Cortex of kidney (tissue), 1 donor: ENCODE measurements at places on chromosomes 16 and 17.

- DNase-seq, result no peak
Observed at GRCh38 chr17:78523934-78524655, 53.1 kb downstream of the DNAH17 start.

GRCh38 chr17:40464392-40464855 is 21.2 kb downstream of the IGFBP4 start:
- DNase-seq, result no peak

DNA sequence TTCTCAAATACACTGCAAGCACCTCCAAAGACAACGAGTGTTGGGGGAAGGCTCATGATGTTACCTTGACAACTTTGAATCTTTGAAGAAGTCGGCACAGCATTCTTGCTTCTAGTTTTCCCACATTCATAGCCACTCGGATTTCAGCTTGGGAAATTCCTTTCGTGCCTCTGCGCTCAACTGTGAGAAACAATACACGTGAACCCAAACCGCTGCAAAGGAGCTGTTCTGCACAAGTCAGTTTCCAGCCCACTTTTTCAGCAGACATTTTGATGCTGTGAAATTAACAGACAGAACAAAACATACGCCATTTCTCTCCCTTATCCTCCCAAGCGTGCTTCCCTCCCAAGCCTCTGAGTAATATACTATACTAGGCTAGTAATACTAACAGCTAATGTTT is 41.2 kb downstream of the GTF3C1 start:
- no peak for DNase-seq

DNA sequence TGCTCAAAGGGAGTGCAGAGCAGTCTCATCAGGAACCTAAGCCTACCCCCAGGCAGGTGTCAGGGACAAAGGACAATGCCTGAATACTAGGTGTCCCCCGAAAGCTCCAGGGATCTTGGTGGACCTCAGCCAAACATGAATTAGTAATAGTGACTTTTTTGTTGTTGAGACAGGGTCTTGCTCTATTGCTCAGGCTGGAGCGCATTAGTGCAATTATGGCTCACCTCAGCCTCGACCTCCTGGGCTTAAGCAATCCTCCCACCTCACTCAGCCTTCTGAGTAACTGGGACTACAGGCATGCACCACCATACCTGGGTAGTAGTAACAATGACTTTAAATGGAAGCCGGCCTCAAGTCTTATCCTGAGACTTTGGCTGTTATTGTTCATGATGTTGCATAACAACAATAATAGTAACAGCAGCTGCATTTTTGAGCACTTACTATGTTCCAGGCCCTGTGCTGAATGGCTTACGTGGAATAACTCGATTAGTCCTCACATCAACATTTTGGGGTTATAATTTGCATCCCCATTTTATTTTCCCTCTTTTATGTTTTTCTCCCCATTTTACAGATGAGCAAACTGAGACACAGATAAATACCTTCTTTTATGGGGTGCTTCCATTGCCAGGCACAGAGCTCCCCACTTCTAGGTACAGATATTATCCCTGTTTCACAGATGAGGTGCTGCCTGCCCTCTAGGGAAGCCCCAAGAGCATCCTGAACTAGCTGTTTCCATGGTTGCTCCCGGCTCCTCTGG is 19.5 kb downstream of the CNGB1 start:
- DNase-seq, result no peak

DNA sequence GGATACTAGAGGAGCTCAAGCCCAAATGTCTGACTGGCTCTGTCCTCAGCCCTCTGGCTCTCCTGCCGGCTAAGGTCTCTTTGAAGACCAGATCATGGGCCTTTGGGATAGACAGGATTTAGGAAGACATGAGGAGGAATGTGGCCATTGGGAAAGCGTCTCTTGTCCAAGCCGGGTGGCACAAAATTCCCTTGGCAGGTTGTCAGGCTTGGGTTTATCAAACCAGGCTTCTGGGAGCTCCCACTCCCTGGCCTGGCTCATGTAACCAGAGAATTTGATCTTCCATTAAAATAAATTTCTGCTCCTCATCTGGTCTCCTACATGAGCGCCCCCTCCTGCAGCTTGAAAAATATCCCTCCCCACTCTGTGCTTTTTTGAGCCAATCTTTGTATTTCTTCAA is 71.1 kb downstream of the IRX3 start:
- DNase-seq, result no peak

DNA sequence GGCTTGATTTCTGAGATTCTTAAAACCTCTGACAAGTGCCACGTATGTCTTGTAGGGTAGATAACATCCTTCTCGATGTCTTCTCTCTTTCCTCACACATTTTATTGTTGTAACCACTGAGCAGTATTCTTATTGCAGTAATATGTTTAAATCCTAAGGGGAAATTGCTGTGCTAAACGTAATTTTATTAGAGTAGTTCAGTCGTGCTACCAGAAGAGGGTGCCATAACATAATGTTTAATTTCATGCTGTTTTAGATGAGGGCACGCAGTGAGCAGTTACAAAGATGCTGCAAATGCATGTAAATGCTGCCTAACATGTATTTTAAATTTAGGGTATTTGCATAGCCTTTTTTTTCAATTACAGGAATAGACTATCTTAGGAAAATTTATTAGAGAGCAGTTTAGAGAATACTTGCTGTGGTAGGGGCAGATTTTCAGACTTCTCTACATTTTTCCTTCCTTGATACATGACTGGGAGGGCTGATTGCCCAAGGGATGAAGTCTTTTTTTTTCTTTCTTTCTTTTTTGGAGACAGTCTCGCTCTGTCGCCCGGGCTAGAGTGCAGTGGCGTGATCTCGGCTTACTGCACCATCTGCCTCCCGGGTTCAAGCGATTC is 51.7 kb downstream of the GAN start:
- DNase-seq, result no peak
